ENCODE measurements at places on chromosomes 6 and 20.
A peak's percentile ranks its signal among the peaks of the same experiment; 100 is the strongest.

DNA sequence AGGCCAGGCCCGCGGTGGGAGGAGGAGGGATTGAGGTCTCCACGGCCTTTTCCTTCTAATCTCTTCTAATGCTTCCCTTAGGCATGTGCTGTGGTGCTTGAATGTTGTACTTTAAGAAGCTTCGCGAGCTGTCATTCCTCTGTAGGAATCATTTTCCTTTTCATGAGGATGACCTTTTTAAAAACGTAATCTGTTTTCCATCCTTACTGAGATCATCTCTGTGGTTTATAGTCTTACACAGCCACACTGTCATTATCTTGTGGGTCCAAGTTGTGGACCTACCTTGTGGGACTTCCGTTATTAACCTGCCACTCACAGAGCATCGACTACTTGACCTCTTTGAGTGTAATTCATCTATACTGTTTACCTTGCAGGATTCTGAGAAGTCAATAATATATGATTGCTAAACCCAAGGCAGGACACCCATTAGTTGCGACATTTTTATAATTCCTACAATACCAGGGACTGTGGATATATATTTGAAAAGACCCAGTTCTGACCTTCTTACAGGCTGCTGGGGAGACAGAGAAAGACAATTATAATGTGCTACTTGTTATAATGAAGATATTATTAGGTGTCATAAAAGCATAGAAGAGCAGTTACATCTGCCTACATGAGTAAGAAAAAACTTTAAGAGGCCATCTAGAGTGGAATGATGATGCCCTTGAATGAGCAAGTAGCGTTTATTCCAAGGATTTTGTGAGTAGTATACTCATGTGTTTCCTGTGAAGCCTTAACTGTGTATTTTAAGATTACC is 842 bp downstream of the SLC25A27 start:
- no peak for DNase-seq

DNA sequence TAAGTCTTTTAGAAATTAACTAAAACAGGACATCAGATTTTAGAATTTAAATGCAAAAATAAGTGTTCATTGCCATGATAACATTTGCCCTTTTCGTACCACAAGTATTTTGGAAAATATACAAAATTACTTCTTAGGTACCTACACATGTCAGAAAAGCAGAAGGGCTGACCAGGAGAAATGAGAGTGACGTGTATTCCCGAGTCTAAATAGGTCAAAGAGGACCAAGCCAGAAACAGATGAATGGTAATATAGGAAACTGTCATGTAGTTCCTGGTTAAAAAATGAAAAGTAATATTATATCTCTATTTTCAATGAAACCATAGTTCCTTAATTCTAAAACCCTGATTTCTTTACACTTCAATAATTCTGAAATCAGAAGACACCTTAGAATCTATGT is 126.2 kb downstream of the IPCEF1 start:
- no peak for DNase-seq

- no peak for DNase-seq
Observed at GRCh38 chr6:1745814-1746213, 136.1 kb downstream of the FOXC1 start.

- no peak for DNase-seq
Observed at GRCh38 chr20:51412333-51412871, 130.1 kb downstream of the NFATC2 start.

DNA sequence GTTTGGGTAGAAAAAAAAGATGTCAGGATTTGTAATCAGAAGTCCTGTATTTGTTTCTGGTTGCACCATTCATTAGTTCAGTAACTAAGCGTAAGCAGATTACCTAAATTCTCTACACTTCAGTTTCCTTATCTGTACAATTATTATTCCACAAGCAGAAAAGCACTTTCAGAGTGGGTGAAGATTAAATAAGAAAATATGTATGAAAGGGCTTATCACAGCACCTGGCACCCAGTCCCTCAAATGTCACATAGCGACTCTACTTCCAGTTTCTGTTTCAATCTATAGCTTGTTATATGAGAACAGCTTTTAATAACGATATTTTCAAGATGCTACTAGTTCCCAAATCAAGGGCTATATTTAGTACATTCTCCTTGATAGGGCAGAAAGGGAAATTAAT is 31.4 kb downstream of the RGS17 start:
- DNase-seq = no peak

GRCh38 chr6:84575264-84575663 is 189.1 kb downstream of the TBX18 start:
- DNase-seq = no peak

DNA sequence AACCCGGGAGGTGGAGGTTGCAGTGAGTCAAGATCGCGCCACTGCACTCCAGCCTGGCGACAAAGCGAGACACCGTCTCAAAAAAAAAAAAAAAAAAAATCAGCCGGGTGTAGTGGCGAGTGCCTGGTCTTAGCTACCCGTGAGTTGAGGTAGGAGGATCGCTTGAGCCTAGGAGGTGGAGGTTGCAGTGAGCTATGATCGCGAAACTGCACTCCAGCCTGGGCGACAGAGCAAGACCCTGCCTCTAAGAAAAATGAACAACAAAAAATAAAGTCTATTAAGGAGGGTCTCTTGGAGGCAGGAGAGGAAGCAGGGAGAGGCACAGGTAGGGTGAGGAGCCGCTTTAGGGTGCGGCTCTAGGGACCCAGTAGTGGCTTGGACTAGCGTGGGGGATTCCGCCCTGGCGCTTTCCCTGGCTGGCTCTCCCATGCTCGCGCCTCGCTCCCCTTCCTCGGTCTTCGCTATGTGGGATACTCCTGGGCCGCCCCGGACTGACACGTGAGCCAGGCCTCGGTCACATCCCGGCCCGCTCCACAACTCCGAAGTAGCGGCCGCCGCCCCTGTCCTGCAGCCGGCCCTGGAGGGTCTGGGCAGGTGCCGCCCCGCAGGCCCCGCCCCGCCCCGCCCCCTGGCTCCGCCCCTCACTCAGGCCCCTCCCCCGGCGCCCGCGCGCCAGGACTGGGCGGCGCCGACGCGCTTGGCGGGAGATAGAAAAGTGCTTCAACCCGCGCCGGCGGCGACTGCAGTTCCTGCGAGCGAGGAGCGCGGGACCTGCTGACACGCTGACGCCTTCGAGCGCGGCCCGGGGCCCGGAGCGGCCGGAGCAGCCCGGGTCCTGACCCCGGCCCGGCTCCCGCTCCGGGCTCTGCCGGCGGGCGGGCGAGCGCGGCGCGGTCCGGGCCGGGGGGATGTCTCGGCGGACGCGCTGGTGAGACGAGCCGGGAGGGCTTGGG is at the start of gene MYBL2:
MYBL2 (plus strand) TSS at position 739 of the 953 bp plus-strand sequence; CDS start at position 909, 170 bp downstream.
- peak; percentile 61 for DNase-seq

- no peak for DNase-seq
Observed at GRCh38 chr20:36848078-36848660, 27.8 kb upstream of the TLDC2 start.

GRCh38 chr6:104527761-104528415 is 331.8 kb downstream of the HACE1 start:
- no peak for DNase-seq

- DNase-seq = no peak
Observed at GRCh38 chr20:10985536-10985935, 311.7 kb upstream of the JAG1 start.

GRCh38 chr20:49468412-49468811 is 14.1 kb downstream of the KCNB1 start:
- DNase-seq = no peak

DNA sequence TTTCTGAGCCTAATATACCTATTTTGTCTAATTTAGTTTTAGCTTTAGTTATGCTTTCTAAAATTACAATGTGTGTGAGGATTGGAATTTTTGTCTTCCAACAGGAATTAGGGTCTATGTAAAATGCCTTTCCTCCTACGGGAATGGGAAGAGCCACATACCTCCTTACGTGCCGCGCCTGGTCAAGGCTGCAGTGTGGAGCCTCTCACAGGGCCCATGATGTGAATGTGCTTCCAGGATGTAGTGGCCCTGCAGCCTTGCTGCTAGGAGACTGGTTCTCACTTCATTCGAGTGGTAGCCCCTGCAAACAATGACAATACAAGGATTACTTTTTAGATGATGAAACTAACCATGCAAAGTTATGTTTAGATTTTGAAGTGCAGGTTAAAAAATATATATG is 110.2 kb downstream of the SOBP start:
- no peak for DNase-seq

- DNase-seq = no peak
Observed at GRCh38 chr6:53710788-53711187, 45.2 kb upstream of the KLHL31 start.

GRCh38 chr20:21376626-21377025 is 20.7 kb downstream of the NKX2-4 start:
- DNase-seq = no peak

- no peak for DNase-seq
Observed at GRCh38 chr20:34705397-34706301, 1.5 kb downstream of the TP53INP2 start.

- peak; percentile 6 for DNase-seq
Observed at GRCh38 chr20:61886721-61887595, 178.7 kb downstream of the TAF4 start.

GRCh38 chr6:17716221-17716620 is 9.5 kb upstream of the NUP153 start:
- DNase-seq = no peak

DNA sequence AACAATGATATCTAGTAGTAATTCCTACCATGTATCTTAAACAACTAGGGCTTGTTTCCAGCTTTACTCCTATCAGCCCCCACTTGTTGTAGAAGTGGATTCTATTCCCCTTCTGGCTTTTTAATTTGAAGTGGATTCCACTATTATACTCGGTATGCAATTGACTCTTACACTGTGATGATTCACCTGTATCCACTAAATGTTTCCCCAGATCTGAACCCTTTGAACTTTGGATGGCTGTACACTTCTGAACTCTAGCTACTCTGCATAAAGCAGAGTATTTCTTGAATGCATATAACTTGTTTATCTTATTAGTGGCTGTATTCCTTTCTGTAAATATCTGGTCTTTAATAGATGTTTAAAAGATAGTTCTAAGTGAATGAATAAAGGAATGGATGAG is 538.4 kb upstream of the NRSN1 start:
- no peak for DNase-seq

DNA sequence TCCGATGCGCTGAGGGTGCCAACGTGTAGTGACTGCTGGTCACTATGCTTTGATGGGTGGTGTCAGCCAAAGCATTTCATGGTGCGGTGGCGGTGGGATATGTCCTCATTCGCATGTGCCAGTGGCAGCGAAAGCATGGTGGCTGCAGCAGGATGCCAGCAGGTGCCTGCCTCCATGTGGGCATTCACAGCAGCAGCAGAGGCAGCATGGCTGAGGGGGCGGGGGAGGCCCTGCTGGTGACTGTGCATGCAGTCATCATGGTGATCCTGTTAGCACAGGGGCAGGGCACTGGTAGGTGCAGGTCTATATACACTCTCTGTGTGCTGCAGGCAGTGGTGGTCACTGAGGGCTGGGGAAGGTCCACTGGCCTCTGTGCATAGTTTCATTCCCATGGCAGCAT is 22.0 kb downstream of the FIG4 start:
- DNase-seq = no peak

GRCh38 chr6:12369781-12370262 is 79.7 kb downstream of the EDN1 start:
- DNase-seq = no peak

GRCh38 chr6:129516005-129516404 is 194.0 kb downstream of the ARHGAP18 start:
- no peak for DNase-seq

GRCh38 chr6:52326540-52327364 is 35.2 kb upstream of the PAQR8 start:
- DNase-seq = no peak

DNA sequence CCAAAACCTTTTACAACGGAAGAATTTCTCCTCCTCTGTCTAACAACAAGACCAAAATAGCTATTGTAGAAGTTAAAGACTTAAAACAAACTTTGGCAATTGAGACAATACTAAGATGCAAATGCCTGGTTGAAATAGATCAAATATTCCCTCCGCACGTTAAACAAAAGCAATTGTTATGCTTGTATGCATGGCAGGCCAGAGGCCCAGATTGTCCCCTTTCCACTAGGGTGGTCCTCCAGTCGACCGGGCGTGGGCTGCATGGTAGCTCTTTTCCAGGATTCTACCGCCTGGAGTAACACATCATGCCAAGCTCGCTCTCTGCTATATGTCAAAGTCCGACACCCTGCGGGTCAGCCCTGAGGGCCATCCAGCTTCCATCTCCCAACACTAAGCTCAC is 234.7 kb downstream of the RNGTT start:
- no peak for DNase-seq

DNA sequence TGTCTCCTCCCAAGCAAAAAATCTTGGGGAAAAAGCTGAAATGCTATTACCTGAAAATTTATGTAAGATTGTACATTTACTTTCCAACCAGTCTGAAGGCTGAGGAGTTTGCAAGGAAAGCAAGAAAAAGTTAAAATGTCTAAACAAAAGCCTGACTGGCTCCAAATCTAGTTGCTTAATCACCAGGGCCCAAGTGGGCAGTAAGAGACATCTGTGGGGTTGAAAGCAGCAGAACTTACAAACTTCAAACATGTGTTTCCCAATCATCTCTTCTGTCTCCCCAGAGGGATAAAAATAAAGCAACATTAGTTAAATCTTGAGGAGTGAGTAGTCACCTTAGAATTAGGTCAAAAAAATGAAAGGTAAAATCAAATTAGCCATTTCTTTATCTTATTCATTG is 98.6 kb downstream of the OGFRL1 start:
- no peak for DNase-seq

DNA sequence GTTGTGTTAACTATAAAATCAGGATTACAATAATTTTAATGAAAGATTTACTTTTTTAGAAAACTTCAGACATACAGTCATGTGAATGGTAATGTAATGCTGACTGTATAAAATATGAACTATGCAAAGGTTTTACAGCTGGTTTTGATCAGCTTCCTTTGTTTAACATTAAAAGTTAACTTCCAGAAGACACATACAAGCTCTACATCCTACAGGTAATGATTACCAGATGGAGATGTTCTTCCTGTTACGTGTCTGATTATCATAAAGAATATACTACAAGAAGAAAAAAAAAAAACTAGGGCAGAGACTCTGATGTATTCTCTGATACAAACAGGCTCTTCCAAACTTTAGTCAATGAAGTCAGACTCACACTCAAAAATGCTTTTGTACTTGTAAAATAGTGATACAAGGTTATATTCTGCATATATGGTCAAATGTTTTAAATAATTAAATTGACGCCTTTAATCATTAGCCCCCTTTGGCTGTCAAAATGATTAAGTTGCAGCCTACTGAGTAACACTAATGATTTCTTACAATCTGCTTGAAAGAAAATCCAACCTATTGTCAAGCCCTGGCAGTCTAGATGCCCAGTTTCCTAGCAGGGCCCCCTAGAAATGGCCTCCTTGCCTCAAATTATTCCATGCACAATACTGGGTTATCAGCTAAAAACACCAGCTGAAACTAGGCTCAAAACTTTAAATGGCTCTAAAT is 251.8 kb upstream of the RUNX2 start:
- no peak for DNase-seq

DNA sequence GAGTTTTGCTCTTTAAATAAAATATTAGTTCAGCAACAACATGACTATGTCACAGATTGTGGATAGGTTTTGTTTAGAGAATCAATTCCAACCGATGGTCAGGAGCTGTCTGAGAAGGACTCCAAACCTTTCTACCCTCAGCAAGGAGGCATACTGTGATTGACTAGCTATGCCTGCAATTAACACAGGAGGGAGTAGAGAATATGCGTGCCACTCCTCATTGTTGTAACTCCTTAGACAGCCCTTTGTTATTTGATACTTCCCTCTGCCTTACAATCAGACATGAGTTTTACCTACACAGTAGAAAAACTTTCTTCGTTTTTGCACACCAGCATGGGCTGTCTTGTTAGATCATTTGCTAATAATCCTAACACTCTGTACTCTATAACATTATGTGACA is 796.5 kb downstream of the PRIM2 start:
- no peak for DNase-seq

- no peak for DNase-seq
Observed at GRCh38 chr6:51552435-51552834, 535.0 kb downstream of the PKHD1 start.

- no peak for DNase-seq
Observed at GRCh38 chr20:16369441-16369840, 203.8 kb downstream of the KIF16B start.
